ENCODE measurements at places on chromosomes 1 and 21. TPM values are rescaled to one million over a fixed set of nuclear protein-coding genes. Genes with fewer than 3 reads are reported as not detected.
A peak's percentile ranks its signal among the peaks of the same experiment; 100 is the strongest.

DNA sequence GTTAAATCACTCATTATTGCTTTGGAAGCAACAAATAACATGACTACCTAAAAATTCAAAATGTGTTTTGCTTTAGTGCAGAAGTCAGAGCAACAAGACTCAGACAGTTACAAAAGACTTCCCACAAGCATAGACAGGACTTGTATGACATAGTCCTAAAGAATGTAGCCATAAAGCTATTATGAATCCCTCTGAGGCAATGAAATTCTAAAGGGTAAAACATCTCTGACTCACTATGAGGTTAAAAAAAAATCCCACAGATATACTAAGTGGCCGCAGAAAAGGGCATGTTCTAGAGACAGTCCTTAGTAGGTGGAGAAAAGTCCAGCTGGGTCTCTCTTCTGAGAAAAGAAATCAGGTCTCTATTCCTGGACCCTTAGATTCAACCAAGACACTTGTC, 4.9 kb downstream of the PRKAB2 start:
- no peak for DNase-seq

GRCh38 chr1:46301808-46302640, 1.4 kb downstream of the LRRC41 start:
- peak; percentile 38 for DNase-seq

The MCL1 gene
- 747 TPM for total RNA-seq

The MCOLN3 gene
- 0.22 TPM for total RNA-seq

The KCNJ10 gene
- total RNA-seq: not detected

The SESN2 gene
- total RNA-seq: 9.6 TPM
